ENCODE measurements at places on chromosomes 4 and X.

GRCh38 chr4:35975617-35976355 is 268.5 kb downstream of the ARAP2 start:
- no peak for DNase-seq

DNA sequence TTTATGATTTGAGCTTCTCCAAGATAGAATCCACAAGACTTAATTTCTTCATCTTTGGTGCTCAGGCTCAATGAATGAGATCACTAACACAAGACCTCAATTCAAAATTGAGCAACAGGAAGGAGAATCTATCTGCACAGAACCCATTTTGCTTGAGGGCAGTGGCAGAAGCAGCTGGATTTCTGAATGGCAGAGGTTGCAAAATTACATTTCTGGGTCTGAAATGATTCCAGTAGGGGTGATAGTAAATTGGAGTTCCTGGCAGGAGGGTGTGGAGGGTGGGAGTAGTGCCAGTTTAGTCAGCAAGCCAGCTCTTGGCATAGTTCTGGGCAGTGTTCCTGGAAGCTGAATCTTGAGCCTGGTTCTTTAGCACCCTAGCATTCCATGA is 281.1 kb downstream of the SLC7A11 start:
- DNase-seq = no peak

GRCh38 chr4:75107755-75108612 is 175.1 kb downstream of the PARM1 start:
- DNase-seq = no peak

DNA sequence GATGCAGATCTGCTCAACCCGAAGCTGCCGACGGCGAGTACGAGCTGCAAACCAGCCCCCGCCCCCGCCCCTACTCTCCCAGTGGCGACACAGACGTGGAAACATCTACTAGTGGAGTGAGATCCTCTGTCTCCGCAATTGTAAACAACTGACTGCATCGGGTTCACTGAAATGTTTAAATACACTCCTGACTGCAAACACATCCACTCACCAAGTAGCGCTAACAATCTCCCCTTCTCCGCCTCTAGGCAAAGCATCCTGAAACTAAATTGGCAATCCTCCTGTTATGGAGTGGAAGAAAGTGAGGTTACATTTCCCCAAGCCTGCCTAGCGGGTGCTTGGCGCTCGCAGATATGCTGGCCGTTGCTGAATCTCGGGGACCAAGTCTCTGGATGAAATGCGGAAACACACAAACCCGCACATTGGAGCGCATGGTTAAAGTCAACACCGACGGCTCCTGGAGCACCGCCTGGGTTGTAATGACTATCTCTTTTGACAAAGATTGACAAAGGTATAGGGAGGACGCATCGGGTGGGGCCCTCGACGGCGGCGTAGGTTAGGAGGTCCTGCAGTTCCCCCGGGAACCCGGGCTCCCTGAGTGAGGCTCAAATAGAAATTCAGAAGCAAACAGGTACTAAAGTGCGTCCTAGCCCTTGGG is 117.0 kb upstream of the TEX13C start:
- no peak for DNase-seq

DNA sequence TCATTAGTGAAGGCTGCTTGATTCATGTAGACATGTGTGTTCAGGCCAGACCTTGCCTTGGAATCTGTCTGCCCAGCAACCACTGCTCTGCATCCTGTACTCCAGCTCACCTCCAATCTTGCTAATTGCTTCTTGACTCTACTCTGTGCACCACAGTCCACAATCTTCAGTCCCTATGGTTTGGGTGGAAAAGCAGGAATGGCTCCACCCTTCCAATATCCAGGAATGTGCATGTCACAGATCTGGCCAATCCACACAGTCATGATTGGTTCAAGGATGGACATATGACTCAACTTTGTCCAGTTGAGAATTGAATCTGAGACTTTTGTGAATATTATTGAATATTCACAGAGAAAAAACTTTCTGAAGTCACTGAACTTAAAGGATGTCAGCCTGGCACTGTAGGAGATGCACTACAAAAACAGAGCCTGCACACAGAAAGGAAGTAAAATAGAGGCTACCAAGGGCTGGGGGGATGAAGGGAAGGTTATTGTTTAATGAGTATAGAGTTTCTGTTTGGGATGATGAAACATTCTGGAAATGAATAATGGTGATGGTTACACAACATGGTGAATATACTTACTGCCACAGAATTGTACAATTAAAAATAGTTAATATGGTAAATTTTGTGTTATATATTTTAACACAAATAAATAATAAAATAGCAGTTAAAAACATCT is 161.3 kb upstream of the USP38 start:
- DNase-seq = no peak

DNA sequence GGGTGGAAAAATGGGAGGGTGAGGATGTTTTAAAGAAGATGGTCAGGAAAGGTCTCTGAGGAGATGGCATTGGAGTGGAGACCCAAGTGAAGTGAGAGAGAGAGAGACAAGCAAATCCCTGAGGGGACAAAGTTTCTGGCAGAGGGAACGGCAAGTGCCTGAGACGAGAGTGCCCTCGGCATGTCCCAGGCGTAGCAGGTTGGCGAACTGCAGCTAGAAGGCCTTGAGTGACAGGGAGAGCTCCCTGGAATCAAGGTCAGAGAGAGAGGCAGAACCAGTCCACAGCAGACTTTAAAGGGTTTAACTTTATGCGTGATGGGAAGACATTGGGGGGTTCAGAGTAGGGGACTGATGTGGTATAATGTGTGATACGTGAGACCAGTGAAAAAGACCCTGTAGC is 150.2 kb upstream of the HAND2 start:
- no peak for DNase-seq

DNA sequence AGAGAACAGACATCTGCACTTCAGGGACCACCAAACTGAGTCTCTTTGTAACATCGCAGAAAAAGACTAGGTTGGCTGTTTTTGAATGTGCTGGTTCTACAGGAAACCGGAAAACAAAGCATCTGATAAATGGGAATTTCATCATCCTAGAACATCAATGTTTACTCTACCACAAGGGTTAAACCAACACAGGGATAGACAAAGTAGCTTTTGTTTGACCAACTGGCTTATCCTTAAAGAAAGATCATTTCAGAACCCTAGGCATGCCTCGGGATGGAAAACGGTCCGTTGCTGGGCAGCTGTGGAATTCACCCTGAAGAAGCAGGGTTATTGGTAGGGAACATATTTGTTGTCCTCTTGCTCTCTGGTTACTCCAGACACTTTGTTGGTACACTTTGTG is 2355.5 kb upstream of the AGA start:
- DNase-seq = no peak

- DNase-seq = no peak
Measured at GRCh38 chr4:67861513-67861912, 22.3 kb downstream of the TMPRSS11D start.

- DNase-seq = no peak
Measured at GRCh38 chrX:13024986-13025385, 19.4 kb downstream of the FAM9C start.

DNA sequence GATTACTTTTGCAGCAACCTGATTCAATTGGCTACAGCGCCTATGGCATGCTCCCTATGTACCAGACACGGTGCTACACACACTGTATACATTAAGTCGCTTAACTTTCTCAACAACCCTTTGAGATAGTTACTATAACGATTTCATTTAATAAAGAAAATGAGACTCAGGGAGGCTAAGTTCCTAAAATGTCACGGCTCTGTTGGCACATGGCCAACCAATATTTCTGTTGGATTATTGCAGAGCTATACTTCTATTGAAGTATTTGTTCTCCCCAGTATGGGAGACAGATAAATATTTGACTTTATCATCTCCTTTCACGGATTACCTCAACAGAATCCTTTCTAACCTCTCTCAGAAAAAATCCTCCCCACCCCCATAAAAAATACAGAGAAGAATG is 25.3 kb downstream of the CLNK start:
- no peak for DNase-seq

GRCh38 chr4:122156819-122157218 is 4.7 kb downstream of the BLTP1 start:
- no peak for DNase-seq

- DNase-seq = no peak
Measured at GRCh38 chr4:83989835-83990234, 453.9 kb downstream of the GPAT3 start.

- DNase-seq = no peak
Measured at GRCh38 chr4:24850674-24851073, 55.3 kb downstream of the SOD3 start.
